Stimulated activated CD4-positive, alpha-beta T cell treated with anti-CD3 and anti-CD28 coated beads, Interleukin-1b, Interleukin-23, amount 100 ng/mL, for 1 hour (primary cell): ENCODE measurements at places on chromosomes 11 and 22.

GRCh38 chr11:96969251-96969650 is 579.4 kb downstream of the JRKL start:
- DNase-seq: no peak

DNA sequence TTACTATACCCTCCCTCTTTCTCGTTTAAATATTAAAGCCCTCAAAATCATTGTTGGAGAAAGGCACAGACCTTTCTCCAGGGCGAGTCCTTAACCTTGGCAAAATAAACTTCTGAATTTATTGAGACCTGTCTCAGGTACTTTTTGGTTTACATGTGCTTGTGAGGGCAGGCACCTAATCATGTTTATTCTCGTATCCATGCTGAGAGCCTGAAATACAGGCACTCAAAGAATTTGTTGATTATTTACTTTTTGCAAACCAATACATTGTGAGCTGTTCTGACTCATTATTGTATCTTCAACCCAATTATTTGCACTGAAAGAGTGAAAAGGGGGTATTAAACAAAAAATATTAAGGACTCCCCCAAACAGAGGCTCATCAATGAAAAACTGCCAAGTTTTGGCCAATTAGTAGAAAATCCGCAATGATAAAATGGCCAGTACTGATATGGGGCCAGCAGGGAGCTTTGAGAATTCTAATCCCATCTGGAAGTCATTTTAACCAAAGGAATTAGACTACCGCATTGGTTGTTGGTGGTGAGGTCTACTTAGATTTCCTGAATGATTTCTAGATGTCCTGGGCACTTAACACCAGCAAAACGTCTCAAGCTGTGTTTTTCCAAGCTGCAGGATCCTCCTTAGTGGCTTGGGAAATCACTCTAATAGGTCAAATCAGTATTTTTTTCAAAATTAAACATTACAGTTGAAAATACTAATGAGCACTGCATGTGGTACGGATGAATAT is 157.3 kb downstream of the SWAP70 start:
- DNase-seq: no peak

DNA sequence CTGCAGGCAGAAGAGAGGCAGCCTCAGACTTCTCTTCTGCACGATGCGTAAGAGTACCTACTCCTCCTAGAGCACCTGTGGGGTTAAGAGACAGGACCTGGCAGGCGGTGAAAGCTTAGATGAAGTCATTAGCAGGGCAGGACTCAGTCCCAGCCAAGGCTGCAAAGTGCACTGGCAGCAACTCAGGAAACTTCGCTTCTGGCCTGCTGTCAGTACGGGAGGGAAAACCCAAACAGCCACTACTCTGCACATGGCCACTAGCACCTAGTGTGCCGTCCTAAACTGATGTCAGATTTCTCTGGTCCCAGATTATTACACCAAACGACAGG is 8.8 kb upstream of the KLHL35 start:
- DNase-seq: no peak

GRCh38 chr11:60005360-60005759 is 11.6 kb upstream of the OOSP4B start:
- no peak for DNase-seq

GRCh38 chr11:117130879-117131278 is 13.2 kb upstream of the PAFAH1B2 start:
- DNase-seq: no peak

DNA sequence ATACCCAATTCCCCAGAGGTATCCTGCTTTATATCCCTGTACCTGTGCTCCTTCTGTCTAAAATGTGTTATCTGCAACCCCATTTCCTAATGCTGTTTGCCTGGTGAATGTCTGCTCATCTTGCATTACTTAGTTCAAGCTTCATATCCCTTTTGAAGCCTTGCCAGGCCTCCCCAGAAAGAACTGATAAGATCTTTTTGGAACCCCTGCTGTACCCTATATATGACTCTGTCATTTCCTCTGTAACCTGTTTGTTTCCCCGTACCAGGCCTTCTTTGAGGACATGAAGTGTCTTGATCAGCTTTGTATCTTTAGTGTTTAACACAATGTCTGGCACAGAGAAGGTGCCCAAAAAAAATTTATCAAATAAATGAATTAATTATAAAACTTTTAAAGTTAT is 77.6 kb downstream of the LIF start:
- DNase-seq: no peak

GRCh38 chr11:134243913-134244312 is 9.2 kb downstream of the THYN1 start:
- DNase-seq: no peak

GRCh38 chr22:25651332-25652085 is 87.0 kb downstream of the GRK3 start:
- no peak for DNase-seq

- no peak for DNase-seq
These were observed 46.5 kb downstream of the SLC22A12 start for GRCh38 chr11:64637334-64638017.

GRCh38 chr11:79414644-79415317 is 26.0 kb downstream of the TENM4 start:
- DNase-seq: no peak

- no peak for DNase-seq
These were observed 935 bp upstream of the RCOR2 start for GRCh38 chr11:63917692-63918506.

DNA sequence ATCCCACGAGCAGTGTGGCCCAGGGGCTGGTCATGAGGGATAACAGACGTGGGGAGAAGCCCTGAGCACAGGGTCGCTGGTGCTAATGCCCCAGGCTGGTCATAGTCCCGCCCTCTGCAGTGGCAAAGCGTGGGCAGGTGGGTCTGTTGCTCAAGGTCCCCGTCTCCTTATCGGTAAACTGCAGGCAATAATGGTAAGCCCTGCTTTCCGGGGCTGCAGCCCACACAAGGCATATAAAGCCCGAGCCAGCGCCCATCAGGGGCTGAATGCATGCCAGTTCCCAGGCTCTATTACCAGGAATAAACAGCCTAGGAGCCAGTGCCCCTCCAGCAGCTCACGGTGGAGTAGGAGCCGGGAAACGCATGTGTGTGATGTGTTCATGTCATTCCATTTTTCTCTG is 261.0 kb downstream of the BRD1 start:
- DNase-seq: no peak

- DNase-seq: no peak
These were observed 2.2 kb downstream of the DTX4 start for GRCh38 chr11:59173964-59174663.

- DNase-seq: no peak
These were observed 88.6 kb downstream of the SNX19 start for GRCh38 chr11:130827451-130828377.

- no peak for DNase-seq
These were observed 31.2 kb upstream of the SMTN start for GRCh38 chr22:31049815-31050420.
